KG1 (cell line): ENCODE measurements at places on chromosomes 6 and 20.

DNA sequence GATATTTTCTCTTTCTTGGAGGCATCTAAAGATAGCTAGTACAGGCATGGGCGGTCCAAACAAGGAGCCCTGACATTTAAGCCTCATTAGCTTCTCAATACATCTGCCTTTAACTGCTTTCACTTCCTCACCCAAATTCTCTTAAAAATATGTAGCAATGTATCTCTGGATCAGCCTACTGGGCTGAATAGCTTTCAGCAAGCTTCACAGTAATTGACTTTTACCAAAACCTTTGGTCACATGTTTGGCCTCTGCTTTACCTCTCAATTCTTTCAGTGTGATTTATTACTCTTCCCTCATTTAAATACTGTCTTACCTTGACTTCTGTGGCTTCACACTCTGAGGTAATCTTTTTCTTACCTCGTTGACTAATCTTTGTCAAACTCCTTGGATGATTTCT is 1618.1 kb downstream of the GRIK2 start:
- no peak for DNase-seq

DNA sequence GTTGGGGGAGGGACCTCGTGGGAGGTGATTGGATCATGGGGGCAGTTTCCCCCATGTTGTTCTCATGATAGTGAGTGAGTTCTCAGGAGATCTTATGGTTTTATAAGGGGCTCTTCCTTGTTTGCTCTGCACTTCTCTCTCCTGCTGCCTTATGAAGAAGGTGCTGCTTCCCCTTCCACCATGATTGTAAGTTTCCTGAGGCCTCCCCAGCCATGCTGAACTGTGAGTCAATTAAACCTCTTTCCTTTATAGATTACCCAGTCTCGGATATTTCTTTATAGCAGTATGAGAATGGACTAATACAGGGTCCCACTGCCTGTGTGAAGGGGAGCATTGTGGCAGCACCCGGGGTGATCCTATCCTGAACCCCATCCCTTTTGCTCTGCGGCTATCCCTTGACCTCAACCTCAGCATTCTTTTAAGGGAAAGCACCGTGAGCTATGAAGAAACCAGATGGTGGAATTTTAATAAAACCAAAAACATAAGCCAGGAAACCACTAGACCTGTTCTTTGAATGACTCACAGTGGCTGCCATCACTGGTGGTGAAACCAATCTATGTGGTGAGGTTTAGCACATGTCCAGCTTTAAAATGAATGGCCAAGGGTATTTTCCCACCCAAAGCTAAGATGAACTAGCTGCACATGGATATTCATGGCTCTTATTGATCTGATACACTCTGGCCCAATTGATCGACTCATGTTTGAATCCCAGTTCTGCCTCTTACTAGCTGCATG is 62.2 kb downstream of the ZDHHC14 start:
- DNase-seq = no peak

- DNase-seq = no peak
Measured at GRCh38 chr6:153539602-153540001, 408.5 kb upstream of the RGS17 start.

- DNase-seq = no peak
Measured at GRCh38 chr6:135251498-135252441, 70.7 kb downstream of the MYB start.

DNA sequence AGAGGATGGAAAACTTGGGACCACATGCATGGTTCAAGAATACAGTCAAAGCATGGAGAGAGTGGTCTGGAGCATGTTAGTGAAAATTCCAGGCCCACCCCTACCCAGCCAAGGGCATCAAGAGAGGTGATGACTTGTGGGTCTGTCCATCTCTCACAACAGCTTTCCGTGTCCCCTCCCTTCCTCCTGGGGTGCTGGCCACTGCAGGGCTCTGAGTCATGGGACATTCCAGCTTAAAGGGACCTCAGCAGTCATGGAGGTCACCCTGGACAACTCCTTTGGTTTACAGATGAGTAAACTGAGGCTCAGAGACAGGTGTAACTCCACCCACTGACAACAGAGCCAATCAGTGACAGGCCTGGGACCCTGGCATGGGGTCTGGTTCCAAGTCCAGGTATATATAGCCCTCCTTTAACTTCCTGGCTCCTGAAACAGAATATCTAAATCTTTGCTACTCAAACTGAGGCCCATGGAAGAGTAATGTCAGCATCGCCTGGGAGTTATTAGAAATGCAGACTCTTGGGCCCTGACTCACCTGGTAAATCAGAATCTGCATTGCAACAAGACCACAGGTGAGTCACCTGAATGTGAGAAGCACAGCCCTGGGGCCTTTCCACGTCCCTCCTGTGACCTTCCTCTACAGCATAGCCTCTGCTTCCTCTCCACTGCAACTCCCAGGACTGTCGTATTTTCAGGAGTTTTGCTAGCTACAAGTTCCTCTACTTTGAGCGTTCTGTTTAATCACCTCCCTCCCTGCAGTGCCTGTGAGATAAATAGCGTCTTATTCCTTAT is 170.2 kb downstream of the ZDHHC14 start:
- DNase-seq = no peak

DNA sequence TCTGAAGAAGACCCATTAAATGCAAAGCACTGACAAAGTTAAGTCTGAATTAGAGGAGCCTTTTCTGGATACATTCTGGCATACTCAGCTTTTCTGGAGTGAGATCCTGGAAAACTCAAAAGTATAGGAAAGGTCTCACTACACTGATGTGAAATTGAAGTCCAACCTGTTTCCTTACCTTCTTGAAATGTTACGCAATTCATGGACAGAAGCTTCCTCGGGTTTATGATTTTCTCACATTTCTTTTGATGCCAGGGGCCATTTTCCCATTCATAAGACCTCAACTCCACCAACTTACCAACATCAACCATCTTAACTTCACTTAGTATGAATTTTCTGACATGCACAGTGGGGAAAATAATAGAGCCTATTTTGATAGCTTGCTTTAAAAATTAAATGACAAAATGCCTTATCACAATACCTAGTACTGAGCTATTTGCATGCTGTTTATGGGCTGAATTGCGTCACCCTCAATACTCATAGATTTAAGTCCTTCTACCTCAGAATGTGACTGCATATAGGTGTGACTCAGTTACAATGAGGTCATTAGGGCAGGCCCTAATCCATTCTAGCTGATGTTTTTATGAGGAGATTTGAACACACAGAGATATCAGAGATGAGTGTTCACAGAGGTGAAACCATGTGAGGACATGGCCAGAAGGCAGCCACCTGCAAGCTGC is 73.4 kb upstream of the RAB32 start:
- no peak for DNase-seq

DNA sequence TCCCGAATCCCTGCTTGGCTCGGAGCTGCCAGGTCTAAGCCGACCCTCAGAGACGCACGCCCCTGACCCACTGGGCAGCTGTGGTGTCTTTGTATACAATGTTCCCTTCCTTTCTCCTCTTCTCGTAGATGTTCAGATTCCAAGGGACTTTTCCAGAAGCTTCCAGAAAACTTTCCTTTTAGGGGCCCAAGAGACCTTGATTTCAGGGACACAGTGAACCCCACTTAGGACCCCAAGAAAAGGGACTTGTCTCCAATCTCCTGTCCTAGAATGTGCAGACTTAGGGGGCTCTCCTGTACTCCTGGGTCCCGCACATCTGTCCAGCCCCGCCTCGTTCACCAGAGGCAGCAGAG is 103.5 kb downstream of the EDN3 start:
- DNase-seq = no peak

DNA sequence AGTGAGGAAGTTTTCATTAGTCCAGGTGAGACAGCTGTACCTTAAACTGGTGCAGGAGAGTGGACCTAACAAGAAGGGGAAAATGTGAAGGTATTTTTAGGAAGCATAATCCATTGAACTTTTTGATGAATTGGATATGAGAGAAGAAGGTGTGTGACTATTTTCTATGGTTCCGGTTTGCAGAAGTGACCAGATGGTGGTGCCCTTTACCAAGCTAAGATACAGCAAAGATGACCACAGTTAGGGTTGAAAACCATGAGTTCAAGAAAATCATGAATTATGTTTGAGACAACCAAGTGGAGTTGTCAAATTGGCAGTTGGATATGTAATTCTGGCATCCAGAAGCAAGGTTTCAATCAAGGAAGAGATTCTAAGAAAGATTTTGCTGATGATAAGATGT is 61.9 kb upstream of the NRSN1 start:
- DNase-seq = no peak

GRCh38 chr20:62405108-62405980 is 1.7 kb downstream of the CABLES2 start:
- no peak for DNase-seq

DNA sequence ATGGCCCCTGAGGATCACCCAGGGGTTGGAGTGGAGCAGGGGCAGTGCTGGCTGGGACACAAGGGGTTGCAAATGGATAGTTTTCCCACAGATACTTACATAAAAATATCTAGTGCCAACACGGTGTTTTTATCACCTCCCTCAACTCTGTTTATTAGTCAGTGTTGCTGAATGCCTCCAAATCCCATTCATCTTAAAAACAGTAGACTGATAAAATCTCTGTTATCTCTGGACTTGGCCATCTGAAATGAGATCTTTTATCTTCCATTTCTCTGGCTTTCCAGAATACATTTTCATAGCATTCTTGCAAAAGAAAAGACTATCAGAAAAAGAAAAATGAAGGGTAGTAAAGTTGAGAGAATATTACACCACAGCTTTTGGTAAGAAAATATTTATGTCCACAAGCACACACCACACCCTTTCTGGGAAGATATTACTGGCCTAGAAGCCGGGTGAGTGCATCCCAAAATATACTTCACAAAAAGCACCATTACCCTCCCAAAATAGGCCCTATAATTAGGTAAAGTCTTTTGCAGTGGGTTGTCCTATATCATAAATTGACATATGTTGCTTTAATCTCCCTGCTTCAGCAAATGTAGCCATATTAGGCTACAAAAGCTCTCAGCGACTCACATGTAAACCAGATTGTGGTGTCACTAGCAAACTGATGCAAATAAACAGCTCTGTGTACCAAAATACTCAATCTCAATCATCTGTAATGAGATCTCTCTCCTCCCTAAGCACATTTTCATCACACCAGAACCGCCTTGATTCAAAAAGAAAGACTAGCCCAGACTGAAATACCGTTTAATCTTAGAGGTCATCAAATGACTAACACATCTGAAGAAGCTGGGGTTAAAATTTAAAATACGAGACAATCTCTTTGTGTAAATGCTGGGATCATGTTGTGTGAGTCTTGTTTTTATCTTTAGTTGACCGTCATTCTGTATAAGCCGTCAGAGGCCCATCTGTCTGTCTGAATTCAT is 96.7 kb downstream of the FYN start:
- DNase-seq = no peak

- DNase-seq = no peak
Measured at GRCh38 chr6:39493174-39493573, 170.7 kb upstream of the KCNK16 start.

- DNase-seq = no peak
Measured at GRCh38 chr20:17107127-17107526, 119.7 kb upstream of the PCSK2 start.

DNA sequence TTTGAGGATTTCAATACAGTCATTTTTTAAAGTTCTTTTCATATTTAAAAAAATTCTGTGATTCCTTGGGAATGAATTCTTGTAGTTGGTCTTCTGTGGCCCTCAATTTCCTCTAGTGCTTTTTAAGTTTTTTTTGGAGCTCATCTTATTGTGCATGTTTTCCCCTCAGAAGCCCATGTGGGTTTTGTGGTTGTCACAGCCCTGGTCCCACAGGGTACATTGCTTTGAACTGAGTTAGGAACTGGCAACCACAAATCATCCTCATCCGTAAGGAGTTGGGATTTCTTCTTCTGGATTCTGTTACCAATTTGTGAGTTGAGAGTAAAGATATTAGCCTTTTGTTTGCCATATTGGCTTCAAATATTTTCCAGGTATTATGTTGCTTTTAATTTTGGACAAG is 89.9 kb downstream of the AKAP7 start:
- DNase-seq = no peak

- DNase-seq = no peak
Measured at GRCh38 chr6:15359335-15359862, 113.5 kb downstream of the JARID2 start.

DNA sequence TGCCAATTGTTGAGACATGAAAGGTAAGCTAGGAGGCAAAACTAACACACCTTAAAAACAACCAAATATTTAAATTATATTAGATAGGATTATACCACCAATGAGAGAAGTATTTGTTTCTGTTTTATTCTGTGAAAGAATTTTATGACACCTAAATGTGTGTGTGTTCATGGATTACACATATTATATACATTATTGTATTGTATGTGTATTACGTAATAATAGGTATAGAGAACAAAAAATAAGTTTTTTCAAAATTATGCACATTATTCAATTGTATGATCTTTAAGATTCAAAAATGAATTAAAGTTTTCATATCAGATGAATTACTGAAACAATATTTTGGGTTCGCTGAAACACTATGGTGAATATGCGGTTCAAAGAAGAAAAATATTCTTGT is 84.3 kb upstream of the FABP7 start:
- no peak for DNase-seq

GRCh38 chr6:71908162-71908765 is 21.9 kb downstream of the RIMS1 start:
- no peak for DNase-seq

GRCh38 chr6:108805611-108806167 is 42.5 kb upstream of the ARMC2 start:
- DNase-seq = no peak

DNA sequence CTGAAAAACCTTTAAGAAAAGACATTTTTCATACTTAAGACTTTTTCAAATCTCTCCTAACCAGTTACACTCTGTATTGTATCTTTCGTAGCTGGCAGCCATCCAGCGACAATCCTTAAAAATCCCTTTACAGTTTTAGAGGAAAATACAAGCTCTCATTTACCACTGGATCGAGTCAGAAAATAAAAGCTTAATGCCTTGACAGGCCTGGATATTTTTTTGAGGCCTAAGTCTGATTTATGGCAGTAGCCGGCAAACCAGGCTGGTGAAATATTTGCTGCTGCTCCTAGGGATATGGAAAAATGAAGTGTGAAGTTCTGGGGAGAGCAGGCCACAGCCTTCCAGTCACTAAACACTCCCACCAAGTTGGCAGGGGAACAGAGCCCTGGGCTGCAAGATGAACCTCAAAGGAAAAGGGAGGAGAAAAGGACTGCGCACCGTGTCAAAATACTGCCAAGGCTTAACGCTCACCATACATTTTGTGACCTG is 213.0 kb upstream of the SUPT3H start:
- DNase-seq = no peak

DNA sequence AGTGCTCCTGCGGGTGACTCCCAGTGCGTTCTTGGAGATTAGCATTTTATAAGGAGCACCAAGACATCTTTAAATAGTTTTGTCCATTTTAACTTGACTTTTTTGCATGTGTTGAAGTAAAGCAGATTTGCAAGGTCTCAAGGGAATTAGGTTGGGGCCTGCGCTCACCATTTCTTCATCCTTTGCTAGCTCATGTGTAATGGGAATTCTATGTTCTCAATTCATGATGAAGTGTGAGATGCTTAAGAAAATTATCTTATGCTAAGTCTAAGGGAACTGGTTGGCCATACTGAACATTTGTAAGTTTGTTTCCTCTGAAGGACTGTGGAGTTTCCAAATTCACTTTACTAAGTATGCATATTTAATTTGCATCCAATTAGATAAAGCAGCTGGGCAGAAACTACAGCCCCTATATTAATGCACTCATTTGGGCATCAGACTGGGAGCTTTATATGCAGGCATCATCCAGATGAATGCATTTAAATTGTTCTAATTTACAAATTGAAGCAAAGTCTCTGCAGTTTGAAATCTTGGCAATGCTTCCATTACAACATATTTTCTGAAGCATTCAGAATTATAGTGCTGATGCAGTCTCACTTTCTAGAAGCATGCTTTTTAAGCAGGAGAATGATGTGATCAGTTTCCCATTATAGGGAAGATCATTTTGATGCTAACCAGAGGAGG is 108.3 kb upstream of the AKAP12 start:
- no peak for DNase-seq
